ENCODE measurements at places on chromosomes 1 and 21. TPM values are rescaled to one million over a fixed set of nuclear protein-coding genes. Genes with fewer than 3 reads are reported as not detected.

Gene HSPB7
- total RNA-seq: 5.9 TPM

Gene SELL
- total RNA-seq: not detected

Gene NBPF6
- total RNA-seq: not detected

Gene CDC7
- total RNA-seq: 4.2 TPM

Gene LUZP1
- total RNA-seq: 34.1 TPM
